ENCODE measurements at places on chromosomes 3 and 15.

GRCh38 chr3:107753976-107754375, 231.2 kb downstream of the BBX start:
- DNase-seq: no peak

DNA sequence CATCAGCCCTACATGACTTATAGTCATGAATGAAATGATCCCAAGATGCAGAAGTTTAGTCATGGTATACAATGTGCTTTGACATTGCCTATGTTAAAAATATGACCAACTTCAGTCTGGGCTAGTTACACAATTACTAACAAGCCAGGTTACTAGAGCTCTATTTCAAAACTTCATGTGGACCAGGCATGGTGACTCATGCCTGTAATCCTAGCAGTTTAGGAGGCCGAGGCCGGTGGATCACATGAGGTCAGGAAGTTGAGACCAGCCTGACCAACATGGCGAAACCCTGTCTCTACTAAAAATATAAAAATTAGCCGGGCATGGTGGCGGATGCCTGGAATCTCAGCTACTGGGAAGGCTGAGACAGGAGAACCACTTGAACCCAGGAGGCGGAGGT, 613.0 kb downstream of the CADM2 start:
- no peak for DNase-seq

- DNase-seq: no peak
Measured at GRCh38 chr15:71167445-71168165, 52.3 kb downstream of the THSD4 start.

DNA sequence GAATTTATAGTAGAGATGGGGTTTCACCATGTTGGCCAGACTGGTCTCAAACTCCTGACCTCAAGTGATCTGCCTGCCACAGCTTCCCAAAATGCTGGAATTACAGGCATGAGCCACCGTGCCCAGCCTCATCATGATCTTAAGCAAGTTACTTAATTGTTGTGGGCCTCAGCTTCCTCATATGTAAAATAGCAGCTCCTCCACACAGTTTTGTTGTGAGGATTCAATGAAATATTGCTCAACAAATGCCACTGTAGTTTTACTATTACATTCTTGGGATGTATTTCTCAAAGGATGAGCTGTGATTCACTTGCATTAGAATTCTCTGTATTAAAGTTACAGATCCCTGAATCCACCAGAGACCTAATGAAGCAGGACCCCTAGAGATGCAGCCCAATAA, 168.8 kb downstream of the ADAMTS9 start:
- no peak for DNase-seq

- DNase-seq: no peak
Measured at GRCh38 chr15:42088801-42089640, 5.3 kb downstream of the PLA2G4D start.
